ENCODE measurements at places on chromosomes 13 and 19.

GRCh38 chr19:1400281-1401137, 833 bp downstream of the GAMT start:
- no peak for DNase-seq

DNA sequence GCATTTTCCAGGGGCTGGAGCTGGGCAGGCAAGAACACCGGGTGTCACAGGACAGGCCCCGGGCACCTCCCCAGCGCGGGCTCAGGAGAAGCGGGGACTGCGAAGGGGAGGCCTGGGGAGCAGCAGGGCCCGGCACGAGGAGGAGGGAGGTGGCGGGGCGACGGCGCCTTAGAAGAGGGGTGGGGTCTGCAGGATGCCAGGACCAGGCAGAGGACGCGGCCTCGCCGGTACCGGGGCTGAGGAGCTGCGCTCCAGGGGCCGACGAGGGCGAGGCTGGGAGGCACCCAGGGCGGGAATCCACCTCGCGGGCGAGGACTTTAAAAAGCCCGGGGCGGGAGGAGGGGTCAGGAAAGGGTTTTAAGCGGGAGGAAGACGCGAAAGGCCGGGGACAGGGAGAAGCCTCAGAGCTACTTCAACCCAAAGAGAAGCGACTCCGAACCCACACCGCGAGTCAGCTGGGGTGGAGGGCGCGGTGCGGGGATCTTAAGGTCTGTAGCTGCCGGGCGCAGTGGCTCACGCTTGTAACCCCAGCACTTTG, 665 bp downstream of the ZNF347 start:
- DNase-seq = peak; percentile 53

DNA sequence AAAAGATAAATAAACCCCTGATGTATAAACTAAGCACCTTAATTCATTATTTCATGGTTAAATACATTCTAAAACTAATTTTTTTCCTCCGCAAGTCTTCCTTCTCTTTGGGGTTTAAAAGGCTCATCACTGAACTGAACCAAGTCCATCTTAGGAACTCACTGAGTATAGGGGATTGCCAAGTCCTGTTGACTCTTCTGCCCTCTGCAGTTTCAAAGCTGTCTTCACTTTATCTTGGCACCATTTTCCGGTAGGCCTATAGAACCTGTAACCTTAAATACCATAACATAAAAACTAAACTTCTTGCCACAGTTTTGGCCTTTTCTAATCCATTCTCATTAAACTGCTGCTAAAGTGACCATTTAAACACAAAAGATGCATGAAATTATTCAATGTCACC, 66.5 kb upstream of the USPL1 start:
- DNase-seq = peak; percentile 75

- no peak for DNase-seq
These were observed 6.6 kb upstream of the FLT1 start for GRCh38 chr13:28501547-28501946.

GRCh38 chr13:28741084-28741491, 22.3 kb upstream of the SLC46A3 start:
- DNase-seq = no peak

DNA sequence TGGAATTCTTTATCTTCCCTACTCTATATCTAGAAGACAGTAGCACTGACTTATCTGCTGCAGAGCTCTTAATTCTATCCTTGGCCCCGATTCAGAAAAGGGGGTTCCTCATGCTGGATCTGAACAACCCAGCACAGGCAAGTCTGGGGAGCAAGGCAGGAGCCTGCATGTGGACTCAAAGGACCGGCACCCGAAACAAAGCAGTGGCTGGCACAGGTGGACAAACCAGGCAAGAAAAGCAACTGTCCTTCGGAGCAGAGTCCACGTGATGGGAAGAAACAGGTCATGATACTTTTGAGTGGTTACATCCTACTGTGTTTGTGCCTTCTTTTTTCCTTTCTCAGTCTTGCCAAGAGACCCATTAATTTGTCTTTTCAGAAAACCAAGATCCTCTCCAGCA, 38.3 kb downstream of the GPR42 start:
- DNase-seq = no peak

- no peak for DNase-seq
These were observed 211.3 kb downstream of the RBM26 start for GRCh38 chr13:79194727-79195126.
